LHCN-M2 (cell line): ENCODE measurements at places on chromosomes 12 and 14. TPM values are rescaled to one million over a fixed set of nuclear protein-coding genes. Genes with fewer than 3 reads are reported as not detected.

CCDC196 gene
- not detected in 2 replicates for total RNA-seq

SLC10A1 gene
- total RNA-seq: not detected in 2 replicates

GPR68 gene
- 6.5 and 8.6 TPM in 2 replicates for total RNA-seq

MRPL51 gene
- 113 and 124 TPM in 2 replicates for total RNA-seq

TAS2R50 gene
- 0.58 and 0.75 TPM in 2 replicates for total RNA-seq

DHRS4L2 gene
- total RNA-seq: 6.2 and 10.3 TPM in 2 replicates

MYF5 gene
- total RNA-seq: 628 and 957 TPM in 2 replicates

ACSM4 gene
- total RNA-seq: not detected in 2 replicates

SRRM4 gene
- total RNA-seq: not detected in 2 replicates

RPL10L gene
- not detected in 2 replicates for total RNA-seq

CD27 gene
- total RNA-seq: 0.17 and 0.19 TPM in 2 replicates

AHNAK2 gene
- total RNA-seq: 65.9 and 88.2 TPM in 2 replicates

NXPH4 gene
- total RNA-seq: 1.2 and 1.4 TPM in 2 replicates

RAD9B gene
- total RNA-seq: 1.0 and 1.5 TPM in 2 replicates

- DNase-seq: no peak
Measured at GRCh38 chr12:119235197-119235751, 56.5 kb downstream of the HSPB8 start.

GRCh38 chr14:91752961-91753360 is 21.1 kb upstream of the CATSPERB start:
- no peak for DNase-seq

DNA sequence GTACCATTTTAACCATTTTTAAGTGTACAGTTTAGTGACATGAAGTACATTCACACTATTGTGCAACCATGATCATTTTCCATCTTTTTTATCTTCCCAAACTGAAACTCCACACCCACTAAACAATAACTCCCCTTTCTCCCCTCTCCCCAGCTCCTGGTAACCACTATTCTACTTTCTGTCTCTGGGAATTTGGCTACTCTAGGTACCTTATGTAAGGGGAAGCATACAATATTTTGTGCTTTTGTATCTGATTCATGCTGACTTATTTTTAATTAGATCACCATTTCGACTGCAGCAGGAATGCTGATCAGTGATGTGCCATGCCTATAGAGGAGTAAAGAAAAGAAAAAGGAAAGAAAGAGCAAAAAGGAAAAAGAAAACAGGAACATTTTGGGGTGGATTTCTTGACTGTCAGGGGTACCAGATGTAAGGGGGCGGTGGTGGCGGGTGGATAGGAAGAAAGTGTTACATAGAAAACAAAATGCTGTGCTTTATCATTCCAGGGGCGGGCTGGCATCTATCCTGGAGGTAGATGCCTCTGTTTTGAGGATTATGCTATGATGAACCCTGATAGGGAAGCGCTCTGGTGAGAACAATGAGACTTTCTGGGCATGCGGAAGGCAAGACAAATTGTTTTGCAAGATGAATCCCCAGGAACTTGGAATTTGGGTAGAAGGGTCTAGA is 45.2 kb upstream of the CTDSP2 start:
- no peak for DNase-seq

GRCh38 chr12:98893126-98893674 is 248.1 kb downstream of the APAF1 start:
- no peak for DNase-seq

DNA sequence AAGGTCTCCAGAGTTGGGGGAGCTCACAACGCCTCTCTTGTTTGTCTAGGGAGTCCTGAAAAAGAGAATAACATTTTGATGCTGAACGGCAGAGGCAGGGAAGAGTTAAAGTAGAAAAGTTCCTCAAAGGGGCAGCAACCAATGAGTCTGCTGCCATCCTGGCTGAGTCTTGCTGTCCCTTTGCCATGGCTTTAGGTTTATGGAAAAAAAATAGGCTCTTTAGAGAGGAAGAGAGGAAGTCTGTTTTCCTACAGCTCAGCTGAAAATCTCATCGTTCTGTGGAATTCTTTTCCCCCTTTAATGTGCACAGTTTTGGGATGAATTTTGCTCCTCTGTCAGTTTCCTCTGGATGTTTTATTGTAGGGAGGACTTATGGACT is 314.8 kb upstream of the TBX3 start:
- no peak for DNase-seq

GRCh38 chr12:93964936-93965335 is 183.4 kb upstream of the PLXNC1 start:
- DNase-seq: no peak

GRCh38 chr12:49959685-49960473 is 1.8 kb upstream of the AQP5 start:
- DNase-seq: peak; percentile 88

- no peak for DNase-seq
Measured at GRCh38 chr12:132729541-132730320, 19.1 kb downstream of the PGAM5 start.

- DNase-seq: no peak
Measured at GRCh38 chr12:54683398-54683797, 35.2 kb upstream of the DCD start.

- peak; percentile 19 for DNase-seq
Measured at GRCh38 chr14:26896447-26896846, 298.6 kb upstream of the NOVA1 start.

GRCh38 chr12:121580959-121581685 is at the start of gene KDM2B:
KDM2B (minus strand) TSS chr12:121581023; CDS start chr12:121580911, 112 bp downstream.
- peak; percentile 42 for DNase-seq

GRCh38 chr12:69779928-69780327 is 41.3 kb downstream of the RAB3IP start:
- peak; percentile 27 for DNase-seq

- peak; percentile 3 for DNase-seq
Measured at GRCh38 chr12:80892597-80893445, 44.9 kb downstream of the LIN7A start.

GRCh38 chr12:105847068-105847467 is 291.7 kb downstream of the NUAK1 start:
- DNase-seq: no peak

- no peak for DNase-seq
Measured at GRCh38 chr14:39665075-39665475, 232.8 kb upstream of the FBXO33 start.

DNA sequence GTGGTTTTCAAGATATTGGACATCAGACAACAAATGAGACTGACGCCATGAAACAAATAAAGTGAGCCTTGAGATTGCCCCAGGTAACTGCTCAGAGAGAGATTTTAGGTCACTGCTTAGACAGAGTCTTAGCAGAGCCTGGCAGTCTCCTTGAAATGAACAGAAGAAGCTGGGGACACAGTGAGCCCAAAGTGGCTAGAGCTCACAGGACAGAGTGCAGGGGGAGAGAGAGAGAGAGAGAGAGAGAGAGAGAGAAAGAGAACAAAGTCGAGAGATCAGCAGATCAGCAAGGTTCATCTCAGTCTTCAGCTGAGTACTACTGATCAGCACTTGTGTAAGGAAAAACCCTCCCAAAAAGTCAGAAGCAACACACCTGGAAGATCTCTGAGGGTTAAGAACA is 147.4 kb downstream of the RMST start:
- no peak for DNase-seq

- DNase-seq: no peak
Measured at GRCh38 chr12:79233341-79233781, 368.8 kb downstream of the SYT1 start.

- no peak for DNase-seq
Measured at GRCh38 chr14:34368115-34368970, 93.7 kb downstream of the SPTSSA start.

DNA sequence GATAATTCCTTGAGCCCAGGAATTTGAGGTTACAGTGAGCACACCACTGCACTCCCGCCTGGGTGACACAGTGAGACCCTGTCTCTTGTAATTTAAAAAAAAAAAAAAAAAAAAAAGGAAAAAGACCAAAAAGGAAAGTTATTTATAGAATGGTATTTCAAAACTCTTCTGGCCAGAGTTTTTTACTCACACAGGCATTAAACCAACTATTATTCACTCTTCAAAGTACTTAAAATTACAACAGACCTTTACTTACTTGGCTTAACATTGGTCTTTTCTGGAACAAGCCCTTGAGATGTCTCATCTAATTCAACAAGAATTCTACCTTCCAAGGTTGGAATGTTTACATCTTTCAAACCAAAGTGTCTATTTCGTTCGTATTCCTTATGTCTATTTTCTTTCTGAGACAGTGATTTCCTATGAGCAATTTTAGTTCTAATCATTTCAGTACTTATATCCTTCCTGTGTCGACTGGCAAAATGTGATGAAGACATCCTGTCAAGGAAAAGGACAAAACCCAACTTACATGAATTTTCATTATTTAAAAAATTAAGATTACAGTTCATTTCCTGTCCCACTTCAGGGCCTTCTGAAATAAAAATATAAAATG is 2.6 kb downstream of the DLGAP5 start:
- DNase-seq: peak; percentile 4

DNA sequence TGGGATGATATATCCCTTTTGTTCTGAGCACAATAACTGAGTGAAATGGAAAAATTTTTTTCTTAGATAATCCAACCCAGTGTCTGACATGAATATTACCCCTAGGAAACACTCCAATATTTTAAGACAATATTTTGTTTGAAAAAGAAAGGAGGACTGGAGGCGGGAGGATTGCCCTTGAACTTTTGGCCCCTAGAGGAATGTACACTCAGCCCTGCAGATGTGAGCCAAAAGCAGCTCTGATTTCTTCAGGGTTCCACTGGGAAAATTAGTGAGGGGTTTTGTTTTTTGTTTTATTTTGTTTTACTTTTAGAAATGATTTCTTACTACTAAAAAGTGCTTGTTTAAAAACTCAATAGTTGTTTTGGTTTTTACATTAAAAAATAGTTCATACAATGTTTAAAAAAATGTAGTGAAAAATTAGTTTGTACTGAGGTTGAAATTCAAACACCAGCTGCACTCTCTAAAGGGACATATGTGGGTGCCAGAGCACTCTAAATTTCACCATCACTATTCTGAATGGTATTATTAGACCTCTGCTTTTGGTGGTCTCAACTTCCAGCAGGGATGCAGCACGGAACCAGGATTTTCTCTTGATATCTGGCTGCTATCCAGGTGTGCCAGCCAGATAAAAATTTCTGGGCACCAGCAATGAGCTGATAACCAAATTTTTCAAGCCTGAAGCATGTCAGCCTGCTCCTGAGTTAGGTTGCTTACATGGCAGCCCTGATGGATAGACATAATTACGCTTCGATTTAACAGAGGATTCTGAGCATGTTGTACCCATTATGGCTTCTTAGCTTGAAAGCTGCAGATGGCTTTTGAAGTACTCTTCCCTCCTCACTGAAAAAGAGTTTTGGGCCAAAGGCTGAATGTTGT is 141.9 kb downstream of the ANO6 start:
- DNase-seq: peak; percentile 20

GRCh38 chr14:50736932-50737419 is 68.9 kb upstream of the SAV1 start:
- no peak for DNase-seq
